ENCODE measurements at places on chromosomes 5 and 9. TPM values are rescaled to one million over a fixed set of nuclear protein-coding genes. Genes with fewer than 3 reads are reported as not detected.

Gene GABRA1
- not detected for total RNA-seq

Gene HRCT1
- not detected for total RNA-seq

Gene PCDHB16
- total RNA-seq: not detected

Gene IFNK
- total RNA-seq: not detected

Gene STOM
- total RNA-seq: 67.3 TPM

Gene NSG2
- total RNA-seq: not detected

Gene WWC1
- 1.8 TPM for total RNA-seq

Gene PCDHB13
- not detected for total RNA-seq

Gene CNTLN
- 0.20 TPM for total RNA-seq

Gene LTC4S
- total RNA-seq: 1.0 TPM

Gene LCN15
- not detected for total RNA-seq

Gene ELOVL7
- total RNA-seq: 0.11 TPM

Gene ARHGEF39
- 10.7 TPM for total RNA-seq

Gene CHMP5
- 55.0 TPM for total RNA-seq

Gene GPRIN1
- total RNA-seq: 2.7 TPM

Gene RASEF
- not detected for total RNA-seq

Gene ANKRD31
- 0.64 TPM for total RNA-seq

Gene UCK1
- 23.1 TPM for total RNA-seq

Gene MVB12B
- 13.1 TPM for total RNA-seq

Gene IL4
- total RNA-seq: 6.8 TPM

Gene CDHR2
- 1.1 TPM for total RNA-seq
